Activated naive CD4-positive, alpha-beta T cell (primary cell): ENCODE measurements at places on chromosomes 2 and 18.

GRCh38 chr18:77140439-77141109 is 8.0 kb upstream of the MBP start:
- no peak for DNase-seq

- no peak for DNase-seq
Observed at GRCh38 chr2:33457556-33458247, 18.7 kb upstream of the RASGRP3 start.

DNA sequence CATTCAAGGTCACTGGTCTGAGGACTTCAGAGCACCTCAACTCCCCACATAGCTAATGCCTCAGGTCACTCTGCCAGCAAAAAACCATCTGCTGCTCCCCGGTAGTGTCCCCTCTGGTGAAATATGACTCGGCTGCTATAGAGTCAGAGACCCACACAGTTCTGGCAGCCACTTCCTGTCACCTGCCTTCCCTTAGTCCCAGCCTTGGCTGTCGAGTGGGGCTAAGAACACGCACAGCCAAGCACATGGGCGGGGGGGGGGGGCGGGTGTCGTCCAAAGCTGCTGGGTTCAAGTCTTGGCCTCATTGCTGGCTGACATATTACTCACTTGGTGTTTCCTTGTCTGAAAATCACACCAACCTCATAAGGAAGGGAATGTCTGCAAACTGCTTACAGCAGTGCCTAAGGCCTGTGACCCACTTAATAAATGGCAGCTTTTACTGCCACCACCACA is 37.5 kb downstream of the POLR1A start:
- no peak for DNase-seq

- no peak for DNase-seq
Observed at GRCh38 chr18:60982329-60982695, 350.9 kb upstream of the CDH20 start.

DNA sequence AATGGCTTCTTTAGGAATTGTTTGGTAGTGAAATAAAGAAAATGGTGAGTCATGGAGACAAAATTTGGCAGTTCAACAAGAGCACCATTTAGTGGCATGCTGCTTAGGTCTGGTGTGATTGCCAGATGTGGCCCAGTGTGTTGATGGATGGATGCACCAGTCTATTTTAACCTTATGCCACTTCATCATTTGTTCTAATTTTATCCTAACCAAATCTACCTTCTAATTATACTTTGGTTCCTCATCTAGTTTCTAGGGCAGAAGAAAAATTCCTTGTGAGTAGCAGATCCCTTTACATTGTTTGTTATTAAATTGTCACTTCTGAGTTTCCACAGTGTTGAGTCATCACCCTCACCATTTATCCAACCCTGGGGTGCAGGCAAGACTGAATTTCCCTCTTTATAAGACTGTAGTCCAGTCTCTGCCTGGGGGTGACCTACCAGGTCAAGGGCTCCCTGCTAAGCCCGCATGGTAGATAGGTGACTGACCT is 32.5 kb downstream of the NABP1 start:
- DNase-seq: no peak

- no peak for DNase-seq
Observed at GRCh38 chr2:57549642-57550102, 496.9 kb upstream of the VRK2 start.

GRCh38 chr2:138356178-138356577 is 145.4 kb upstream of the SPOPL start:
- DNase-seq: no peak

DNA sequence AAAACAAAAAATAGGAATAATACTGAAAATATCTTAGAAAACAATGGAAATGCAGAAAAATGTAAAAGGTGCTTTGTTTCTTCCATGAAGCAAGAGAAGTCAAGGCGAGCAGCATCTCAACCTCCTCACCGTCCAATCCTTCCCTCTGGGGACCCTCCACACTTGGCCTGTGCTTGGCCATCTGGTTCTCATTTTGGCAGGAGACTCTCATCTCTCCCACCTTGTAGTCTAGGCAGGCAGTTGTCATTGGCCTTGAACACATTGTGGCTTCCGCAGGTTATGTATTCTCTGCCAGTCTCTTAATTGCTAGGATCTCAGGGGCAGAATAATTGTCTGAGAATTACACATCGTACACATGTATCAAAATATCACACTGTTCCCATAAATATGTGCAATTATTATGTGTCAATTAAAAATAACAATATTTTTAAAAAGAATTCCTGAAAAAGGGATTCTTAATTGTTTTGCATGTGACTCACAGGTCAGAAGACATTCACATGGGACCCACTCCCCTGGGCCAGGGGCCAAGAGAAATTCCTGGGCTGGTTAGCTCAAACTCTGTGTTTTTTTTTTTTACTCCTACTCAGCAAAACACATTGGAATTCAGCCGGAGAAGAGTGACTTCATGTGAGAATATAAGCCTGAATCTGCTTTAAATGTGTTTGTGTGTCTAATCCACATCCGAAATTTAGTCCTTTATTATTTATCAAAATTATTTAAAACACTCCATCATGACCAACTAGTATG is 14.0 kb upstream of the ANKRD62 start:
- no peak for DNase-seq

- DNase-seq: no peak
Observed at GRCh38 chr18:31710826-31711225, 26.4 kb upstream of the B4GALT6 start.

DNA sequence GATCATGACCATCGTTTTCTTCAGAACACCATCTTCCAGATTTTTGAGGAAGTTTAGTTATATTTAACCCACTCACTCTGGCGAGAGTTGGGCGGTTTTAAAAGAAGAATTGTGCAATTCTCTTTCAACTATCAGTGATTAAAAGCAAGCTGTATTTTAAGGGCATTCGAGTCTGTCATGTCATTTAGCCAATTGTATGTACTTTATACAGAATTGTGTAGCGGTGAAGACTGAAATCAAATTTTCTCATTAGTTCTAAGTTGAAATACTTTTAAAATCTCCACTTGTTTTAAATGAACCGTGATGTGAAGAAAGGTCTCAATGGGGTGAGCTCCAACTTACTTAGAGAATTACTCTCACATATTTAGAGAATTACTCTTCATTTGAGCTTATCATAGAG is 214.6 kb upstream of the DTNA start:
- no peak for DNase-seq

DNA sequence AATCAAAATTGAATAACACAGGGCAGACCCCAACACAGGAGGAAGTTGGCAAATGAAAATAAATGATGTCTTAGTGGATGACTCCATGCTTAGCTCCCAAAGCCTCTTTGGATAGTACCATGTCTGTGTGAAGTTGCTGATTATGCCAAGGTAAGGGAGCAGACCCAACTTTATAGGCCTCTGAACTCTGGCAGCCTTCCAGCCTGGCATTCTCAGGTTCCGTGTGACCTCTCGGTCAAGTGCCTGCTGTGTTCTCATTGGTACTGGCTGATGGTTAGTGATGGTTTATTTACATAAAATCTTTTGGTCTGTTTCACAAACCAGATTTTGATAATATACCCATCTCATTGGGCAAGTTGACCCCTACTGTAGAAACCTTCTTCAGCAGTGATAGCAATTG is 112.2 kb upstream of the TTC39C start:
- no peak for DNase-seq

DNA sequence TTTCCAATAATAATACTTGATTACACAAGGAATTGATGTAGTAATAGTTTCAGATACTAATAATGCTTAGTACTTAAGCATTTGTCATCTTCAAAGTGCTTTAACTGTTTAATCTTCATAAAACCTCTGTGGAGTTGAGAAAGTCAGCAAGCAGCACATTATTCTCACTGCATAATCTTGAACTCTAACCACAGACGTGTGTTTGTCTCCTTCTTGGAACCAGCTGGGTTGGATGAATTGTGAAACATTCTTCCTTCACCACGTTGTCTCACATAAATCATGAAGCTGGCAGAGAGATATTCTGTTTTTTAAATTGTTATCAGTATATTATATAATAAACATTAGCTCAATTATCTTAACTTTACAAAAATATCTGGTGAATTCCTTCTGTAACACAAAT is 55.1 kb upstream of the LDAH start:
- DNase-seq: no peak
